ENCODE measurements at places on chromosomes 12 and 14. TPM values are rescaled to one million over a fixed set of nuclear protein-coding genes. Genes with fewer than 3 reads are reported as not detected.
A peak's percentile ranks its signal among the peaks of the same experiment; 100 is the strongest.

GRCh38 chr12:15322164-15323061 lies at the start of gene PTPRO:
Gene PTPRO, plus strand, starts transcription at chr12:15322508.
- DNase-seq = no peak

- no peak for DNase-seq
These were observed 8.7 kb upstream of the WDR89 start for GRCh38 chr14:63650256-63650952.

- no peak for DNase-seq
These were observed 47.8 kb upstream of the MED13L start for GRCh38 chr12:116325336-116325664.

GRCh38 chr12:124264089-124264795 lies 30.7 kb upstream of the RFLNA start:
- no peak for DNase-seq

- no peak for DNase-seq
These were observed 620.0 kb upstream of the LRFN5 start for GRCh38 chr14:40986655-40987054.

DNA sequence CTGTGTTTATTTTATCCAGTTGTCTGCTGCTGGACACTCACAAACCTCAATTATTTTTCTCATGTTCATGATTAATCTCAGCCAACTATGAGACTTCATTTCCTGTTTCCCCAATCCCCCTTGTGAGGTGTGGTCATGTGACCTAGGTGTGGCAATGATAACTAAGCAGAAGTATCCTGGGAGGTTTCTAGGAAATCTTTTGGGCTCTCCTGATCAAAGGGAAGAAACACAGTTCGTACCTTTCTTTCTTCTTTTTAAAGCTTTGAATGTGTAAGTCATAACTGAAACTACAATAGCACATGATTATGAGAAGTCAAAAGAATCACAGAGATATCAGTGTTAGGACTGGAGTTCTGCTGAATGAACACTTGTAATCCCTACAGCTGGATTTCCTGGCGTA lies 34.4 kb upstream of the MANSC4 start:
- DNase-seq = no peak

GRCh38 chr12:43222796-43223195 lies 329.2 kb downstream of the ADAMTS20 start:
- DNase-seq = no peak

GRCh38 chr12:54654926-54655325 lies 6.8 kb upstream of the DCD start:
- no peak for DNase-seq

GRCh38 chr12:11745113-11745512 lies 95.6 kb downstream of the ETV6 start:
- no peak for DNase-seq

DNA sequence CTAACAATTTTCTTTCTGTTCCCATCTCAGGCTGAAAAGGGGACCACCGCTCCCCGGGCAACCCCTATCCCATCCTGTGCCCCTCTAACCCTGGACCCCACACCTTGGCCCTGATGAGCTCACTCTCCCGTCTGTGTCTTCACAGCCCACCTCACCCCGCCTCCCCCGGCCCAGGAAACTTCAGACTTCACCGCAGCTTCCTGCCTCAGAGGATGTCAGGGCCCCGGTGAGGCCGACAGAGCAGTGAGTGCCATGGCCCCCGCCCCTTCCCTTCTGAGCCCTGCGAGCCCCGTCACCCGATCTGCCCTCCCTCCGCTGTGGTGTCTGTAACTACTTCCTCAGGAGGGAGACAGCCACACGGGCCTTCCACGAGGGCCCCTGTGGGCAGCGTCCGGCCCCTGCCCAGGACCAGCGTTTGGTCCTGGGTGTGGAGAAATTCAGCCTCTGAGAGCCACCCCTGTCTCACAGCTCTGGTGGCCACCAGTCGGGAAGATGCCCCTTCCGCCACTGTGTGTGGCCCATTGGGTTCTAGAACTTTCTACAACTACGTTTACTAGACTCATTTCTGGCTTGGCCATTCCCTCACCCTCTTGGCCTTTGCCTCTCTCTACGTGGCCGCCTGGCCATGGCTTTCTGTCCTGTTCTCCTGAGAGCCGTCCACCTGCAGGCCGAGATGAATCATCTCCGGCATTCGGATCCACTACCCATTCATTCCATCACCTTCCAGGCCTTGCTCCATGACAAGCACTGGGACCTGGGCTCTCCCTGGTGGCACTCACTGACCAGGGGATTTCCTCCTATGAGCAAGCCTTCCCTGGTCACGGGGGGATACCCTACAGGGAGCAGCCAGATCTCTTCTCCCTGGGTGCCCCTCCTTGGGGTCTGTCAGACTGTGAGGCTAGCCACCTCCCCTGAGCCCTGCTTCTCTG lies 3.4 kb downstream of the RHOF start:
- no peak for DNase-seq

GRCh38 chr12:86137936-86138335 lies 118.3 kb downstream of the MGAT4C start:
- peak; percentile 56 for DNase-seq

DNA sequence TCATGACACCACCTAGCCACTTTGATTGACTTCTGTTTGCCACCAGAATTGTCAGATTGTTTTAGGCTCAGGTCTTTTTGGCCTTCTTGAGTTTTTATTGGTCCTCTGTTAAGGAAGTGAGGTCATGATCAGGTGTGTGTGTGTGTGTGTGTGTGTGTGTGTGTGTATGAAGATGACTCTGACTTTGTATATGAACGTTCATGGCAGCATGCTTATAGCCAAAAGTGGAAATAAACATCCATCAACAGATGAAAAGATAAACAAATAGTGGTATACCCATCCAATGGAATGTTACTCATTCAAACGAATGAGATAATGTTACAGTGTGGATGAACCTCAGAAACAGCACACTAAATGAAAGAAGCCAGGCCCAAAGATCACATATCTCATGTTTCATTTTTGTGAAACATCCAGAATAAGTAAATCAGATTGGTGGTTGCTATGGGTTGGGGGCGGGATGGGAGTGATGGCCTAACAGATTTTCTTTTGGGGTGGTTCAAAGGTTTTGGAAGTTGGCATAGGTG lies 258.6 kb downstream of the KTN1 start:
- no peak for DNase-seq

DNA sequence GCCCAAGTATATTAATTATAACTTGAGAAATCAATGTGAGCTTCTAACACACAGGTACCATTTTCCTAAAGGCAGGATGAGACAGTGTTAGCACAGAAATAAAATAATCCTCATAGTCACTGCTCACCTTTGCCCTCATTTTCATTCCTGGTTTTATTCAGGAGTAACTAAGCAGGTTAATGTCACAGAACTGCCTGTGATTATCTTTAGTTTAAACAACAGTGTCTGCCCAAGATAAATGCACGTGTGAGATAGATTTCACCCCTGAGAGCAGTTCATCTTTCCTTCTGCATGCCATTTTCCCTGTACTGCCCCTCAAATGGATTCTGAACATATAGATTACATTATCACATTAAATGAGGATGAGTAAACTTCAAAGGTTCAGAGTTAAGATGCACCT lies 250.7 kb downstream of the RMST start:
- DNase-seq = no peak

DNA sequence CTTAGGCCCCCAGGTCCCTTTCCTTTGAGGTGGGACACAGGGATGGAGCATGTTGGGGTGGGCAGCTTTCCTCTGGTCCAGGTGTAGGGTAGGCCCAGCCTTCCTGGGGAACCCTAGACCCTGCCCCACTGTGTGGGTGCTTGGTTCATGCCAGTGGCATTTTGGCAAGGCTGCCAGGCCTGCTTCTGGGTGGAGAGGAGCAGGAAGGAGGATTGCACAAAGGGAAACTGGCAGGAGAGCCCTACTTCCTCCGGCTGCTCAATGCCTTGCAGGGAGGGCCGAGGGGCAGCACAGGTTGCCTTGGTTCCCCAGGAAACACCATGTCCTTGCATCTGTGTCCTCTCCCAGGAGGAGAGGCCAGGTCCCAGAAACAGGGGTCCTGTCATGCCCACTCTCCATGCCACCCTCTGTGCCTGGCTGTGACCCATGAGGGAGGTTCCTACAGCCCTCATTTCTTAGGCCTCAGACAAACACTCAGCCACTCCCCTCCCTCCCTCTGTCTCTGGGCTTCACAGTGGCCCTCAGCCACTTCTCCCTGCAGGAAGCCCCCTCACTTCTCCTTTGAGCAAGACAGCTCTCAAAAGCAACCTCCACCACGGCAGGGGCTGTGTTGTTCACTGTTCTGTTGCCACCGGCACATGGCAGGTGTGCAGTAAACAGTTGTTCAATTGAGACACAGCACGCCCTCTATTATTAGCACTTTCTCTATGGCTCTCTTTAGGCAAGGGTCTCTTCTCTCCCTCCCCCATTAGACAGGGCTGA lies 6.8 kb upstream of the KRT80 start:
- no peak for DNase-seq

- DNase-seq = no peak
These were observed 10.1 kb upstream of the CACNA2D4 start for GRCh38 chr12:1928439-1929121.

GRCh38 chr14:69845050-69845581 lies 34.1 kb upstream of the SMOC1 start:
- no peak for DNase-seq

DNA sequence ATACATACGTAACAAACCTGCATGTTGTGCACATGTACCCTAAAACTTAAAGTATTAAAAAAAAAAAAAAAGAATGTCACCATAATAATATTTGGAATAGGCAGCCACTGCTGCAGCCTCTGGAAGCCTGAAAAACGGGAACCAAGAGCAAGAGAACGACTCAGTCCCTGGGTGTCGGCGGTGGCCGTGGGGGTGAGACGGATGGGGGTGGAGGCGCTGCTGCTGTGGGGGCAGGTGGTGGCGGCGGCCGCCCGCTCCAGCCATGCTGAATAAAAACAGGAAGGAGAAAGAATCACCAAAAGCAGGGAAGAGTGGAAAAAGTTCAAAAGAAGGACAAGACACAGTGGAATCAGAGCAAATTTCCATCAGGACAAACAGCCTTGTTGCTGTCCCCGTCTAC lies 46.9 kb downstream of the ZFYVE21 start:
- DNase-seq = no peak

DNA sequence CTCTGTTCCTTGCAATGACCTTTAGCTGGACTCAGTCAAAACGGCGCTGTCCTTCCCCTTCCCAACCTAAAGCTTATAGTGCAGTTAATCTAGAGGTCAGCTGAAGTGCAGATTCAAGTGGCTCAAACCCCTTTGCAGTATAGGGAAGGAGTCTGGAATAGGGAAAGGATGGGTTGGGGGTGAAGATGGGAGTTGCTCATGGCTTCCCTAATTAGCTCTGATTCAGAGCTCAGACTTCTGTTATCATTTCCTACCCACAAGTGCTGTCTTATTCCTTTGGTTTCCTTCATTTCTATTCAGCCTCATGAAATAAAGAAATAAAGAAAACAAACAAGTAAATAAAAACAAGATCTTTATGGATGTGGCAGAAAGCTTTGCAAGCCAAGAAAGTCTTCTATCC lies 264.0 kb upstream of the HMGA2 start:
- no peak for DNase-seq

DNA sequence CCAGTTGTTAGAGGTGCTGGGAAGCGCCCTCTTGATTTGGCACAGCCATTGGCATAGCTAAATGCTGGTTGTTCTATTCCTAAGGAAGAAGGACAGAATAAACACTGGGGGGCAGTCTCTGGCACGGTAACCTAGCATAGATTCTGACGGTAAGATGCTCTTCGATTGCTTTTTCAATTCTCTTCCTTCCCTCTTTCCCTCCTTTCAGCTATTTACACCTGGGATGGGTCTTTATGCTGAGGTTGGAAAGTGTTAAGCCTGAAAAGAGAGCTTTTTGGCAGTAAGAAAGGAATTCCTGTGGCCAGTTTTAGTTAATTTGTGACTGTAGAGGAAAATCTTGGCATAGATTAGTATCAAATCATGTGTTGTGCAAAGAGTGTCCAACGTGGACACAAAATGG lies 162.8 kb downstream of the SNAPC1 start:
- peak; percentile 52 for DNase-seq

DNA sequence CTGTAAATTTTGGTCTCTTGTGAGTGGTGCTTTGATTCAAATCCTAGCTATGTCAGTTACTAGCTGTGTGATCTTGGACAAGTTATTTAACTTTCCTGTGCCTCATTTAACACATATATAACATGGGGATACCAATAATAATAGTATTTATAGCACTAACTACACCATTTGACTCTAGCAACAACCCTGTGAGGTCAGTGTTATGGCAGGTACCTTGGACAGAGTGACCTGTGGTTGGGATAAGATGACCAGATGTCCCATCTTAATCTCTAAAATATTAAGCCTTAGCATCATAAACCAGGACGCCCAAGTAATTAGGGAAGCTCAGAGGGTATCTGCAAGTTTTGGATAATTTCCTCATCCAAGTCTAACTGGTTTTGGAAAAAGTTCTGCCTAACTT lies 73.7 kb downstream of the NDUFA12 start:
- DNase-seq = no peak

COX8C gene
- total RNA-seq = not detected

GPR84 gene
- not detected for total RNA-seq

KLRC4 gene
- not detected for total RNA-seq

WDR20 gene
- 14.0 TPM for total RNA-seq

TAS2R7 gene
- total RNA-seq = not detected

LUM gene
- 0.67 TPM for total RNA-seq

ABCC9 gene
- 0.17 TPM for total RNA-seq

GNG2 gene
- total RNA-seq = 4.1 TPM

PLCZ1 gene
- not detected for total RNA-seq

LRRC9 gene
- total RNA-seq = not detected

ZNF385A gene
- total RNA-seq = 11.6 TPM

SYCP3 gene
- total RNA-seq = not detected

SIX4 gene
- 11.7 TPM for total RNA-seq

RASAL1 gene
- 1.8 TPM for total RNA-seq

SSTR1 gene
- total RNA-seq = 0.67 TPM

KIF26A gene
- total RNA-seq = 0.48 TPM

AKAP5 gene
- total RNA-seq = 1.5 TPM

DPPA3 gene
- total RNA-seq = not detected

HOXC4 gene
- 2.5 TPM for total RNA-seq

LRRK2 gene
- 0.63 TPM for total RNA-seq

ADAMTS20 gene
- total RNA-seq = 0.33 TPM

PRH2 gene
- not detected for total RNA-seq

KRT6A gene
- total RNA-seq = 0.21 TPM

KCNMB4 gene
- 1.6 TPM for total RNA-seq

BDKRB2 gene
- total RNA-seq = 0.89 TPM

MMP17 gene
- 1.7 TPM for total RNA-seq

Measured in kidney epithelial cell (primary cell).